Esophagus muscularis mucosa (tissue), 4 donors: ENCODE measurements at places on chromosomes 7 and 10. TPM values are rescaled to one million over a fixed set of nuclear protein-coding genes. Genes with fewer than 3 reads are reported as not detected.

GRCh38 chr10:90939116-90939515 is 18.2 kb upstream of the ANKRD1 start:
- no peak for DNase-seq
- H3K36me3 ChIP-seq, result no peaks in the 10 kb centered on the region
- no peaks in the 10 kb centered on the region for H3K27me3 ChIP-seq
- no peak overlapping the region for H3K27ac ChIP-seq
- H3K4me1 ChIP-seq, result no peaks in the 10 kb centered on the region
- H3K4me3 ChIP-seq, result no peak overlapping the region

GRCh38 chr7:106560482-106560881 is 100.5 kb downstream of the CCDC71L start:
- H3K36me3 ChIP-seq, result no peaks in the 10 kb centered on the region
- DNase-seq, result no peak
- H3K27ac ChIP-seq, result no peak overlapping the region
- no peak overlapping the region for H3K4me3 ChIP-seq

- H3K36me3 ChIP-seq, result peaks cover 66% of the 10 kb centered on the region
- no peak for DNase-seq
- H3K27ac ChIP-seq, result peak overlapping the region; percentile 60
- no peaks in the 10 kb centered on the region for H3K27me3 ChIP-seq
- H3K4me1 ChIP-seq, result peaks cover 79% of the 10 kb centered on the region
Observed at GRCh38 chr7:130886438-130887135, 152.6 kb upstream of the KLF14 start.

GRCh38 chr7:112159351-112159750 is 46.8 kb downstream of the DOCK4 start:
- peaks cover 20% of the 10 kb centered on the region for H3K4me1 ChIP-seq
- H3K36me3 ChIP-seq, result no peaks in the 10 kb centered on the region
- no peak overlapping the region for H3K4me3 ChIP-seq
- no peak for DNase-seq
- no peaks in the 10 kb centered on the region for H3K27me3 ChIP-seq

- no peak overlapping the region for H3K4me3 ChIP-seq
- H3K27me3 ChIP-seq, result no peaks in the 10 kb centered on the region
- H3K36me3 ChIP-seq, result no peaks in the 10 kb centered on the region
- H3K4me1 ChIP-seq, result peaks cover 19% of the 10 kb centered on the region
Observed at GRCh38 chr10:7329219-7329618, 81.6 kb downstream of the SFMBT2 start.

The FAM25A gene
- total RNA-seq, result not detected

The ABCB1 gene
- total RNA-seq, result 11.1 TPM

The PLAU gene
- total RNA-seq, result 8.2 TPM
